NCI-H1417 (cell line): ENCODE measurements at places on chromosomes 13 and 19.

GRCh38 chr13:113554333-113554700 lies 30.2 kb upstream of the TFDP1 start:
- no peak for DNase-seq

- no peak for DNase-seq
Measured at GRCh38 chr13:42899266-42899665, 92.8 kb downstream of the EPSTI1 start.

GRCh38 chr13:114154476-114154875 lies 22.1 kb upstream of the RASA3 start:
- no peak for DNase-seq

- DNase-seq, result no peak
Measured at GRCh38 chr19:36771261-36772231, 1.1 kb downstream of the ZNF850 start.

DNA sequence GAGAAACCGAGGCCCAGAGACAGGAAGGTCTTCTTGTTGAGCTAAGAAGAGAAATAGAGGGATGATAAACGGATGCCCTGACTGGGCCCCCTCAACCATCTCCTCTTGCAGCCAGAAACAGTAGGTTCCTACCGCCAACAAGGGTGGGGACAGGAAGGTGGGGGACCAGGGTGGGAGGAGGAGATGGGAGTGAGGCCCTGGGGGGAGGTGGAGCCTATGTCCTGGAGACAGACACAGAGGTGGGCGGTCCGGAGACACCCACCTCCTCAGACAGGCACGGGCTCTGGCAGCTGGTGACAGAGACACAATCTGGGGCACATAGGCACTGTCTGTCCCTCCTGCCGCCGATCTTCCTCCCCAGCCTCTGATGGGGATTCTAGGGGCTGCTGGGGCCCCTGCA lies 16.9 kb downstream of the GADD45B start:
- no peak for DNase-seq

DNA sequence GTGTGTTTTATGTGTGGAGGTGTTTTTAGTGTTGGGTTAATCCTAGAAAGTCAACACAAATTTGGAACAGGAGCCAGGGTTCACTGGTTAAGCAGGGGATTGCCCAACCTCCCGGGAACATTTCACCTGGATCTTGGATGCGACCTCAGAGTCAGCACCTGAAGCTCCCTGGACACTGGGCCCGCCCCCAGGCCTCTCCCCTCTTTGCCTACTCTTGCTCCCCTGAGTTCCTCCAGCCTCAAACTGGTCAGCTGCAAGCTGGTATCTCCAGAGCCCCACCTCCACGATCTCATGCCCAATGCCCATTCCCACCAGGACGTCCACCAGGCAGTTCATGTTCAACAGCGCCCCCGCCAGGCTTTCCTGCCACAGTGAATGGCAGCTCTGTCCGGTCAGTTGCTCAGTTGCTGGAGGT lies 9.7 kb downstream of the HSD17B14 start:
- no peak for DNase-seq

DNA sequence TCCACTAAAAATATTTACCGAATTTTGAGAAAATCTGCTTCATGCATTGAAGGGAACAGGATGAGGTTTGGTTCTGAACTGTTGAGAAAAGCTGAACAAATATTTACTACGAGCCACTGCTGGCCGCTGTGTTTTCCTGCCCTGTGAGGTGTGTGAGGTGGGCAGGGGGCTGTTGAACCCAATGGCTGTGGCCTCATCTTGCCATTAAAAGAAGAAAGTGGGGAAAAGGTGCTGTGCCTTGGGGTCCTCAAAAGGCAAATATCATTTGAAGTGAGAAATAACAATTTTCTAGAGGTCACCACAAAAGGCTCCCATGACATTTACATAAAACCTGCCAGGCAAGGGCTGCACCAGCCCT lies 44.7 kb downstream of the KLF2 start:
- DNase-seq, result no peak

GRCh38 chr13:98504371-98504963 lies 72.4 kb downstream of the STK24 start:
- DNase-seq, result no peak

GRCh38 chr13:113975416-113975815 lies 1.5 kb upstream of the C13orf46 start:
- no peak for DNase-seq

DNA sequence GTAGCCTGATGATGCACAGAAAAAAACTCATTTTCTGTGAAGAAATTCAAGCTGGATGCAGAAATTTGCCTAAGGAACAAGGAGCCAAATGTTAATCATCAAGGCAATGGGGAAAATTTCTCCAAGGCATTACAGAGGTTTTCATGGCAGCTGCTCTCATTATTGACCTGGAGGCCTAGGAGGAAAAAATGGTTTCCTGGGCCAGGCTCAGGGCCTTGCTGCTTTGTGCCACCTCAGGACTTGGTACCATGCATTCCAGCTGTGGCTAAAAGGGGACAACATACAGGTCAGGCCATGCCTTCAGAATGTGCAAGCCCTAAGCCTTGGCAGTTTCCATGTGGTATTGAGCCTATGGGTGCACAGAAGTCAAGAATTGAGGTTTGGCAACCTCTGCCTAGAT lies 1320.1 kb upstream of the MIR17HG start:
- no peak for DNase-seq

GRCh38 chr19:35990156-35990555 lies 4.8 kb upstream of the SDHAF1 start:
- DNase-seq, result no peak

GRCh38 chr13:75927183-75927669 lies 291.1 kb downstream of the LMO7 start:
- no peak for DNase-seq

DNA sequence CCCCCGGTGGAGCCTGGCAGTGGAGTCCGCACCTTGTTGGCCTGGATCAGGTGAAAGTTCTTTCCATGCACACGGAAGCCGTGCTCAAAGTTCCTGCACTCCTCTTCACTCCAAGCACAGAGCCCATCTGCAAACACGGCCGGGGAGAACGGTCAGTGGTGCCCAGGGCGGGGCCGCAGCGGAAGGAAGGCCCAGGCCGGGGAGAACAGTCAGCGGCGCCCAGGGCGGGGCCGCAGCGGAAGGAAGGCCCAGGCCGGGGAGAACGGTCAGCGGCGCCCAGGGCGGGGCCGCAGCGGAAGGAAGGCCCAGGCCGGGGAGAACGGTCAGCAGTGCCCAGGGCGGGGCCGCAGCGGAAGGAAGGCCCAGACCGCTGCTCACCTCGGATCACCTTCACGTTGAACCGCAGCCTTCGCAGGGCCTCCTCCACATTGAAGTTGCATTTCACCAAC lies 20.6 kb upstream of the PLPP2 start:
- no peak for DNase-seq

DNA sequence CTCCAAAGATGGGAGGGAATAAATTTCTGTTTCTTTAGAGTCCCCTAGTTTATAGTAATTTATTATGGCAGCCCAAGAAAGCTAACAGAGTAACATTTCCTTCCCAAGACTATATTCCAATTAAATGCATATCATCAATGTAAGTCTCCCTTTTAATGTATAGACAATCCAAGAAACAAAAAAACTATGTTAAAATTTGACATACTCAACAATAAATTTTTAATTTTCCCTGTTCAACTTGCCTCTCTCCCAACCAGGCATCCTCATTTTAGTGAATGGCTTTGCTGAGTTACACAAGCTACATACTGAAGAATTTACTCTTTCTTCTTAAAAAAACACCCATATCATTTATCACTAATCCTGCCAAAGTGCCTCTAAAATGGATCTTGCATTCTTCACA lies 1357.7 kb downstream of the PCDH9 start:
- no peak for DNase-seq

DNA sequence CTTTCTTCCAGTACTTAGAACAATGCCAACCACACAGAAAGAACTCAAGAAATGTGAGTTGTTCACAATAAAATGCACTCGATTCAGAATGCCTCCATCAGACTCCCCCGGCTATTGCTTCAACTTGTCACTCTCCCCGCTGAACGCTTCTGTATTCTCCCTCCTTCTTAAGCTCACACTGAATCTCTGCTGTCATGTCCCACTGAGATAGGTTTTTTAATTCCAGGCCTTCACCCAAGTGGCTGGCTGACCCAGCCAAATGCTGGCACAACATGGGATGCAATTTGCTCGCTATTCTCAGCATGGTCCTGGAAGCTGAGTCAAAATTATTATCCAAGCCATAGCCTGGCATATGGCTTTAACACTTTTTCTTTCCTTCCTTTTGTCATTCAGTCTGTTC lies 76.8 kb upstream of the SERP2 start:
- DNase-seq, result no peak

DNA sequence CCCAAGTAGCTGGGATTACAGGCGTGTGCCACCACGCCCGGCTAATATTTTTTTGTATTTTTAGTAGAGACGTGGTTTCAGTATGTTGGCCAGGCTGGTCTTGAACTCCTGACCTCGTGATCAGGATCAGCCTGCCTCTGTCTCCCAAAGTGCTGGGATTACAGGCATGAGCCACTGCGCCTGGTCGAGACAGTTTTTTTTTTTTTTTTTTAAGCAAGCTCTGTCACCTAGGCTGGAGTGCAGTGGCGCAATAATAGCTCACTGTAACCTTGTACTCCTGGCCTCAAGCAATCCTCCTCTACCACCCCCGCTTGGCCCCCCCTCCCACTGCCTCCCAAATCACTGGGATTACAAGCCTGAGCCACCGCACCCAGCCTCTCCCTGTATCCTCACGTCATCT lies 6.4 kb upstream of the MAP2K7 start:
- DNase-seq, result no peak

- DNase-seq, result no peak
Measured at GRCh38 chr13:97875218-97875617, 78.3 kb upstream of the IPO5 start.

DNA sequence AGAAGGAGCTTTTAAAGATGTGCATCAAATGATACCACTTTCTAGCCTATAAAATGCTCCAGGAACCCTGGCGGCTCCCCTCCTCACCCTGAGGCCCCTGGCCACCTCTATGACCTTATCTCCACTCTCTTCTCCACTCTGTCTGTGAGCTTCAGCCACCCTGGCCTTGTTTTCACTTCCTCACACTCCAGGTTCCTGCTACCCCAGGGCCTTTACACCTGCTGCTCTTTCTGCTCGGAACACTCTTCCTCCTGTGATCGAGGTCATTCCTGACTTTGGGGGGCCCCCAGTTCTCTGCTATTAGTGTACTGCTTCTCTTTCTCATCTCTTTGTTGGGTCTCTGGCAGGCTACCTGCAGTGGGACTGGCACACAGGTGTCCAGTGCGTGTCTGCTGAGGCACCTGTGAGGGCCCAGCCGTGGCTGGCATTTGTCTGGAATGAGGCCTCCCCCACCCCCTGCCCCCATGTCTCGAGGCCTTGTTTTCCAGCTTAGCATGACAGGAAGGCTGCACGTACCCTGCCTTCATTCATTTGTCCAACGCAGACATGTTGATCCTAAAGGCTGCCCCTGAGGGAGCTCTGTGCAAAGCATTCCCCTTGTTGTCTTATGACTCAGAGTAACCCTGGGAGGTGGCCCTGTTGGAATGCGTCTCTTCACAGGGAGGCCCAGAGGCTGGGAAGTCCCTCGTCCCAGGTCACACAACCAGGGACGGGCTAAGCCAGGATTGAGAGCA lies 2.3 kb downstream of the DDA1 start:
- DNase-seq, result no peak

GRCh38 chr13:32378012-32378411 lies 49.9 kb downstream of the N4BP2L1 start:
- DNase-seq, result no peak

GRCh38 chr19:38455031-38455430 lies 21.5 kb downstream of the RYR1 start:
- no peak for DNase-seq

DNA sequence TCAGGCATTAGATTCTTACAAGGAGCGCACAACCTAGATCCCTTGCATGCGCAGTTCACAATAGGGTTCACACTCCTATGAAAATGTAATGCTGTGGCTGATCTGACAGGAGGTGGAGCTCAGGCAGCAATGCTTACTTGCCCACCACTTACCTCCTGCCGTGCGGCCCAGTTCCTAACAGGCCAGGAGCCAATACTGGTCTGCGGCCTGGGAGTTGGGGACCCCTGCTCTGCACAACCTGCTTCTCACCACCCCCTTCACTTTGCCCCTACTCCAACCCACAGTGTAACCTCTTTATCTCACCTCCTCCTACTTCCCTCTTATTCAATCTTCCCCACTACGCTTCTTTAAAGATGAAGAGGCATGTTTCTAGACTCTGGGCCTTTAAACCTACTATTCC lies 240.2 kb downstream of the RGCC start:
- no peak for DNase-seq
